ENCODE measurements at places on chromosomes 1 and 21.

- DNase-seq, result no peak
Observed at GRCh38 chr21:30577766-30578165, 12.4 kb downstream of the KRTAP22-2 start.

GRCh38 chr1:29643281-29643680 lies 407.0 kb downstream of the PTPRU start:
- no peak for DNase-seq

DNA sequence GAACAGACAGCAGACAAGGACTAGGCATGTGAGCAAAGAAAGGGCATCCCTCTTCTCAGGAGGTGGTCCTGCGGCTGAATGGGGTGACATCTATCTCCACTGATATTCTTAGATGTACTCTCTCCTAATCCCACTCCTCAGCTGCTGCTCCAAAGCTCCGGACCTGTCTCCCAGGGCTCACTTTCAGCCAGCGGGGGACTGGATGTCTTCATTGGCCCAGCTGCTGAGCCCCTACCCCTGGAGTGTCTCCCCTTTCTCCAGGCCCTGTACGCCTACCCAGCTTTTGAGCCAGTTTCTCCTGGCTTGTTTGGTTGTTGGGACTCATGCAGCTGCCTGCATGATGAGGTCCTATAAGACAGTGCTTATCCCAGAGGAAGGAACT lies 28.8 kb upstream of the CSF1 start:
- DNase-seq, result no peak

DNA sequence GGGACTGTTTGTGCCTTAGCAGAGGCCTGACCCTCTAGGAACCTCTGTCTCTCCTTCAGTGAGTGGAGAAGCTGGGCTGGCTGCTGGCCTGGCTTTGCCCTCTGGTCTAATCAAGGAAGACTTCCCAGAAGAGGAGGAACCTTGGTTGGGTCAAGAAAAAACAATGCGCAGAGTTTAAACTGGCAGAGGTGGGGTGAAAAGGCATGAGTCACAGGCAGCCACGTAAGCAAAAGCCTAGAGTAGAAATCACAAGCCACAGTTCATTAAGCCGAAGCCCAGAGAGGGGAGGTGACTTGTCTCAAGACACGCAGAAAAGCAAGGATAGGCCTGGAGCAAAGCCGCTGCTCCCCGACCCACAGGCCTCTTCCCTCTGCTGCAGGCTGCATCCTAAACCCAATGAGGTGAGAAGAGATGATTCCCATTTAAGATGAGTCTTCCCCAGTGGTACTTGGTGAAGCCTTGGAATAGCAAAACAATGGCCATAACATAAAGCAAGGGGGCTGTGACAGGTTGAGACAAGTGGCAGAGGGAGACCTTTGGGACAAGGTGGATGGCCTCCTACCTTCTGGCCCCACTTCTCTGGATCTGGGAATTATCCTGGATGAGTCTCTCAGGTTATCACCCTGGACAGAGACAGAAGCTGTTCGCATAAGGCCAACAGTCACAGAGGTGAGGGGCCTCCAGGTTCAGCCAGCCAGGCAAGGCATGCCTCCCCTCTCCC lies 7.7 kb downstream of the PDZK1IP1 start:
- no peak for DNase-seq

- DNase-seq, result no peak
Observed at GRCh38 chr21:23699402-23699801, 1907.9 kb downstream of the MRPL39 start.

All from fibroblast of skin of right quadriceps (primary cell).